ENCODE measurements at places on chromosomes 1 and 21. TPM values are rescaled to one million over a fixed set of nuclear protein-coding genes. Genes with fewer than 3 reads are reported as not detected.

DNA sequence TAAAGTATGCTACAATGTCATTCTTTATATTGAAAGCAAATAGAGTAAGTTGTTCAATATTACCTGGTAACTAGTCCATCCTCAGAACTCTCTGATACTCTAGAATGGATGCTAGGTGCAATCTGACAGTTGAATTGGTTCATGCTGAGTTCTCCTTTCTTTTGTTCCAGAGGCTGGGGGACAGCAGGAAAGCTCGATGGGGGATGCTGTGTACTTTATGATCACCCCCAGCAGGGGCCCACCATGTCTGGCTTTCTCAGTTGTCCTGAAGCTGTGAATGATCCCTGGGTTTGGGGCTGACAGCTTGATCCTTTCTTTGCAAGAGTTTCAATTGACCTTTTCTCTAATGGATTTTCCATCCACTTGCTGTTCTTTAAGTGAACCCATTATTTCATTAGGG, 22.5 kb downstream of the FMN2 start:
- H3K4me3 ChIP-seq = no peak overlapping the region
- no peak for DNase-seq
- H3K27me3 ChIP-seq = no peaks in the 10 kb centered on the region
- H3K4me1 ChIP-seq = no peaks in the 10 kb centered on the region
- H3K27ac ChIP-seq = no peak overlapping the region
- H3K36me3 ChIP-seq = no peaks in the 10 kb centered on the region

- peak overlapping the region; percentile 63 for H3K4me3 ChIP-seq
- DNase-seq = peak; percentile 64
- H3K36me3 ChIP-seq = no peaks in the 10 kb centered on the region
- peaks cover 8% of the 10 kb centered on the region for H3K27me3 ChIP-seq
- H3K27ac ChIP-seq = no peak overlapping the region
Observed at GRCh38 chr1:11784993-11785769, 20.6 kb downstream of the MTHFR start.

Gene KCNE2
- total RNA-seq = not detected

Gene C1orf185
- total RNA-seq = not detected

Gene S100A1
- 151 TPM for total RNA-seq

- H3K27ac ChIP-seq = no peak overlapping the region
- no peaks in the 10 kb centered on the region for H3K27me3 ChIP-seq
- no peak for DNase-seq
- H3K4me1 ChIP-seq = no peaks in the 10 kb centered on the region
- no peaks in the 10 kb centered on the region for H3K36me3 ChIP-seq
Observed at GRCh38 chr1:232648316-232648715, 18.4 kb upstream of the SIPA1L2 start.

DNA sequence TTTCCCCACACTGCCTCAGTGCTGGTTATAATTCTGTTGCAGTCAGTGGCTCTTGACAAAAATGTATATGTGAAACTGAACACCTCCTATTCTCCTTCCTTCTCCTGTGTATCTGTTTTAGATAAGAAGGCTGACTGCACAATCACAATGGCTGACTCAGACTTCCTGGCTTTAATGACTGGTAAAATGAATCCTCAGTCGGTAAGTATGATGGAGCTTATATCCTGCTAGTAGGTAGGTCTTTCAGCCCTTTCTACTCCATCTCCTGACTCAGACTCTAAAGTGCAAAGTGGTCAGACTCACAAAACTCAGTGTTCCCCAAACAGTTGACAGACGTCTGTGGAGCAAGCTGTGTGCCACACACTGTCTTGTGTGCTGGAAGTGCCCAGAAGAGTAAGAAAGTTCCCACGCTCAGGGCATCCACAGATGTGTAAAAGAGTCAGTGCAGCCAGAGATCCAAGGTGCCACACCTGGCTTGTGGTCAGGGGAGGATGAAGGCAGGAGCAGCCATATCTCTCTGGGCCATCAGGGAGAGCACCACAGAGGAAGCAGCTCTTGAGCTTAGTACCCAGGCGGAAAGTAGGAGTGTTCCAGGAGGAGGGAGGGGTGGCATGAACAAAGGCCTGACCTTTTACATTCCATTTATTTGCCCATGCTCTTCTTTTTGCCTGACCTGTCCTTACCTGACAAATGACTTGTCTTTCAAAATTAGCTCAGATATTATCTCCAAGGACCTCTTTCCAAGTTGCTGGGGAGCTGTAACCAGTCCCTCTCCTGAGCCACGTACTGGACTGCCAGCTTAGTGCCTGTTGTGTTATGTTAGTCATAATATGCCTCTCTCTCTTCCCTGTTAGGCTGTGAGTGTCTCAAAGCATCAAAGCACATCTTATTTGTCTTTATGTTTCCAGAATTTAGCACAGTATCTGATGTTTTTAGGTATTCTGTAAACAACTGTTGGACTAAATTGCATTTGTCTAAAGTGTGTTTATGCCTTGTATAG, 14.0 kb upstream of the PODN start:
- H3K27me3 ChIP-seq = no peaks in the 10 kb centered on the region
- DNase-seq = peak; percentile 6
- H3K4me1 ChIP-seq = peaks cover 7% of the 10 kb centered on the region

Gene SAMD11
- total RNA-seq = 0.11 TPM

GRCh38 chr1:92031281-92032110, 1.7 kb downstream of the EPHX4 start:
- H3K4me3 ChIP-seq = no peak overlapping the region
- H3K27ac ChIP-seq = no peak overlapping the region
- no peaks in the 10 kb centered on the region for H3K36me3 ChIP-seq
- DNase-seq = no peak
- H3K4me1 ChIP-seq = peaks cover 16% of the 10 kb centered on the region

DNA sequence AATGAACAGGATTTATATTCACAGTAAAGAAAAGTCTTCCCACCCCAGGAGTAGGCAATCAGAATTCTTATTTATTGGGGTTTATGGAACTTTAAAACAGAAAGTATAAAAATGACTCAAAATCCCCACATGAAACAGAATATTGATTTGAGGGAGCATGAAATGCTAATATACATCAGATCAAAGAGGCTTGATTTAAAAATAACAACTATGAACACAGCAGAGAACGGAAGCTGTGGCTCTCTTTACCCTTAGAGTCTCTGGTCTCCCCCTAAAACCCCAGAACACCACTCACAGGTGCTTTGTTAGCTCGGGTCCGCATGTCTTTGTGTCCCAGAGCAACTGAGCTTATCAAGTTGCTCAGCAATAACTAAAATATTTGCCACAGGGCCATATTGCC, 31.2 kb upstream of the FASLG start:
- H3K4me3 ChIP-seq = no peak overlapping the region
- peaks cover 36% of the 10 kb centered on the region for H3K4me1 ChIP-seq
- H3K27ac ChIP-seq = no peak overlapping the region
- no peaks in the 10 kb centered on the region for H3K27me3 ChIP-seq
- no peak for DNase-seq

Data from HepG2 (cell line).